AG04449 (cell line): ENCODE measurements at places on chromosomes 5 and 9.

DNA sequence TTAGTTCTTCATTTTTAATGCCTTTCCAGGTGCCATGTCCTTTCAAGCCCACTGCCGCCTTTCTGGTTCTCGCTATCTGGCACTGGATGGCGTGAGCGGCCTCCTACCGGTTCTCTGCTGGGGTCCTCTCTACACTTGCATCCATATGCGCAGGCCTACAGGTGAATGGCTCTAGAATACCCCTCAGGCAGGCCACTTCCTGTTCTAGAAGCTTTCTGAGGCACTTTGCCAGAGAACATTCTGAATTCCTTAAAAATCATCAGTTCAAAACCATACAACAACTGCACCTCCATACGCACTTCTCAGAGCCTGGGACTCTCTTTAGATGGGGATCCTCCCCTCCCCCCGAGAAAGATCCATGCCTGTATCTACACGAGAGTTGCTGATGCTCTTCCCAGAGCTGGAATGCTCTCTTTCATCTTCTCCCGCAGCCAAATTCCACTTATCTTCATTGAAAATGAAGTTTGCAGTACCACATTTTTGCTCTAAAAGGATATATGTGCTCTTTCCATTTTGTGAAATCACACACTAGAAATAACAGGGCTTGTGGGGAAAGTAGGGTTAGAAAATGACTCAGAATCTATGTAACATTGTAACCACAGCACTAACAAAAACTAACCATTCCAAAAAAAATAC lies 1.4 kb upstream of the LHFPL2 start:
- no peak for DNase-seq

DNA sequence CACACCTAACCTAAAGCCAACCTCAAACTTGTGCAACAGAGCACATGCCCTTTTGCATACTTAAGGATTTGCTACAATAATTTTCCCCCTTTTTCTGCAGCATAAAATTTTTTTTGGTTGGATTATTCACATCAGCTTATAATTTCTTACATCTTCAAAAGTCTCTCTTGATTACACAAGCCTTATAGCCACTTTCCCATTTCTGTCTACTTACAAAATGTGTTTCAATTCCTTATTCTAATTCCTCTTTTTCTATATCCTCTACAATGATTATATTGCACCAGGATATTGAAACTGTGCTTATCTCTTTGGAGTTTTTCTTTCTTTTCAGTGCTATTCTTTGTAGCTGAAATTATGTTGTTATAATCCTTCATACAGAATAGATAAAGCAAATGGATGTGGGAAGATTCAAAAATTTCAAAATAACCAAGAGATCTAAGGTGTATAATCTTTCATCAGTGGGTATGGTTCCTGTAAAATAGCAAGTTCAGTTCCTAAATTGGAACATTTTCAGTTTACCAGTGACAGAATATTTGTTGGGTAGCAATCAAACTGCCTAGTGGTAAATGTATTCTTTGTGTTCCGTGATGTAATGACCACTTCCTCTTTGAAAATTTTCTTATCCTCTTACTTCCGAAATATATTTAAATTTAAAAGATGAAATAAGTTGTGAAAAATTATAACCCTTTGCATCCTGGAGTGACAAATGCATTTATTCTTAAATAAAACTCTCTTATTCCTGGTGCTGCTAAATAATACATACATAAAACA lies 386.8 kb upstream of the CHD1 start:
- no peak for DNase-seq

DNA sequence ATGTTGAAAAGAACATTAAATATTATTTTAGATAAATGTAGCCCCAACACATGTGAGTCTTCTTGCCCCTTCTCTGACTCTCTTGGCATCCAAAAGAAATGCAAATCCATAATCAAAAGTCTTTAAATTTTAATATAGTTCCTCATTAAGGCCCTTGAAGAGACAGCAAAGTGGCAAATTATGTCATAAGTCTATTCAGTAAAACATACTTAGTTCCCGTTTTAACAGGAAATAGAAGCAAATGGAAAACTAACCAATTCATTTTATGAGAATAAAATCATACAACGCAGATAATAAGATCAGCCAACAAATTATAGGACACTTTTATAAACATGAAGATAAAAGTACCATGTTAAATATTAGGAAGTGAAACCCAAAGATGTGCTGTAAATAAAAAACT lies 20.1 kb upstream of the IFNB1 start:
- no peak for DNase-seq

DNA sequence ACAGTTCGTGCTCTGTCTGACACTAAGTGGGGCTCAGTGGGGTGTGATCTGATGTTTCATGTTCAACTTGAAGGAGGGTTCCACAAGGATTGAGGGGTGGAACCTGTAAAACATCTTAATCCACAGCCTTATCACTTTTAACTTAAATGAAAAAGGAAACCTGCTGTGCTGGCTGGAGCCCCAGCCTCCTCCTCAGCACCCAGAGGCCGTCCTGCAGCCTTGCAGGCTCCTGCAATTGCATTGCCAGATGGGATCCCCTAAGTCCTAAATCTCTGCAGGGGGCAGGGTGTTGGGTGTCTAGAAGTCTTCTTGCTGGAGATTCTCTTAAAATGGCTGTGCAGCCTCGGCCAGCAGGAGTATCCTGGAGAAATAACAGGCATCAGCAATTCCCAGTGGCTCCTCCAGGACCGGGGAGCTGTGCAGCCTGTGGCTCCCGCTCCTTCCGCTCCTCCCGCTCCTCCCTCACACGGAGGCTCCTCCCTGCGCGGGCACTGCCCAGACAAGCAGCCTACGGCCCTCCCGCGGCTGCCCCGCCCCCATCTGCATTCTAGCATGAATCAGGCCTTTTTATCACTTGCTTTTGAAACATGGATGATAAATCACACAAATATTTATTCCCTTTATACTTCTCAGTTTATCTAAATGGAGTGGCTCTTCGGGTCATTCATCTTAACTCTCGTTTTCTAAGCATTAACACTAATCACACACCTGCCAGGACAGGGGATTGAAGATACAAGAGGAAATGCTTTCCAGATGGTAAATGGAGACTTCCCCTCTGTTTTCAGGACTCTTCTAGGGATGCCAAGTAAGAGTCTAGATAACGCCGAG lies 131.0 kb downstream of the ADAMTS16 start:
- DNase-seq: peak; percentile 44

- no peak for DNase-seq
These were observed 50.0 kb downstream of the PTPRD start for GRCh38 chr9:10562581-10563343.

DNA sequence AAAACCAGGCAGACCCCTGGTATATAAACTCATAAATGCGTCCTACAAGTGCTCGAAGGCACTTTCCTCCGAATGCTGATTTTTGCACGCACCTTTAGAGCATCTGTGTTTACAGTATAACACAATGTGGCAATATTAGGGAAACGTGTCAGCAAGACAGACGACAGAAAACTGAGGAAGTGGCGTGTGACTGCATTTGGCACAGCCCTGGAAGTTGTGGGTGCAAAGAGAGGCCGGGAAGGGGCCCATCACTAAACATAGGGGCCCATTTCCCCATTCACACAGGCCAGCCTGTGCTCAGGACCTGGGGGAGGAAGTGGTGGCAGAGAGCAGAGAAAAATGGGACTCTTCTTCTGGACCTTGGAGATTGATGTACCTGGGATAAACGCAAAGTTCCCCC lies 48.2 kb downstream of the RASGEF1C start:
- no peak for DNase-seq

DNA sequence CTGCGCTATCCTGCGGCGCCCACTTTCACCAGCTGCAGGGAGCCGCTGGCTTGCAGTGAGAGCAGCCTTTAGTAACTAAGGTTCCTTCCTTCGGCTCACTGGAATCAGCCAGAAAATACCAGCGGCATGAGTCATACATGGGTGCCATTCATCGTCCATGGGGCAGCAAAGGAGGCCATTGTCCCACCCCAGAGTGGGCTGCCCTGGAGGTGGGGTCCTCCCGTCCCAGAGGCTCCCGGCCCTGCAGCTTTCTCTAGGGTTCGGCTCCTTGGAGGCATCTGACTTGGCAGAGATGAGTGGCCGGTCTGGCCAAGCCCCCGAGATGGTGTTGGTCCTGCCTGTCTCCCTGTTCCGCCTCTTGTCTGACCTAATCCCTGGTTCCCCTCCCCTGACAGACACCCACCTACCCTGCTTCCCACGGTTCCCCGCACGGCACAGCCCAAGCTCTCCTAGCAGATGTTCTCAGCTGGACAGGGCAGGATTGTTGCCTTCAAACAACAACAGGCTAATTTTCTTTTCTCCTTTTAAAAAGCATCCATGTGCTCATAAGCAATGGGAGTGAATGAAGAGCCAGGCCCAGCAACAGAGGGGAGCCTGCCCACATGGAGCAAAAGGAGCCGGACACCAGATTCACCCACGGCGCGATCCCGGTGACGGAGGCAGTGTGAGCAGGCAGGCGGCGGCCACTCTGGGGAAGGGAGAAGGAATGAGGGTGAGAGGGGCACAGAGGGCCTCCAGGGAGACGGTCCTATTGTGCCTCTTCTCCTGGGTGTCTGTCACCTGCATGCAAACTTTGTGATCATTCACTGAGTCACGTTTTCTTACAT lies 97.0 kb upstream of the COL5A1 start:
- DNase-seq: no peak

GRCh38 chr5:39758426-39758825 lies 333.6 kb upstream of the DAB2 start:
- no peak for DNase-seq

- DNase-seq: no peak
These were observed 5.4 kb upstream of the MYORG start for GRCh38 chr9:34382054-34382453.

- DNase-seq: no peak
These were observed 30.9 kb downstream of the KCTD16 start for GRCh38 chr5:144201588-144201987.
